ENCODE measurements at places on chromosomes 2 and 18.

GRCh38 chr18:37654034-37654433, 88.4 kb upstream of the CELF4 start:
- no peak for DNase-seq

DNA sequence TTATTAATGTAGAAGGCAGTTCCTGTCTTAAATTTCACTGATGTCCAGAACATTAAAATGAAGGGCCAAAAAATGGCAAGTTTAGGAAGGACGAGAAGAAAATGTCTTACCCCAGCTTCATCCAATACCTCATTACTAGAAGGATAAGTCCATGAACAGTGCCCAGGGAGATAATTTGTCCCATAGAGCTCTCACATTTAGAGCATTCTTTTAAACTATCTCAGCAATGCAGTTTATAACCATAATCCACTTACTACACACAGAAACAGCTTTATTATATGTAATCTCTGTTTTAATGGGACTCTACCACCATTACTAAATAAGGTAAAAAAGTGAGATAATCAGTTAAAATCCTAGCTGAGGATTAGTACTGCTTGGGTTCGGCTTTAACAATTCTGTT, 142.5 kb downstream of the PARD3B start:
- DNase-seq = no peak

DNA sequence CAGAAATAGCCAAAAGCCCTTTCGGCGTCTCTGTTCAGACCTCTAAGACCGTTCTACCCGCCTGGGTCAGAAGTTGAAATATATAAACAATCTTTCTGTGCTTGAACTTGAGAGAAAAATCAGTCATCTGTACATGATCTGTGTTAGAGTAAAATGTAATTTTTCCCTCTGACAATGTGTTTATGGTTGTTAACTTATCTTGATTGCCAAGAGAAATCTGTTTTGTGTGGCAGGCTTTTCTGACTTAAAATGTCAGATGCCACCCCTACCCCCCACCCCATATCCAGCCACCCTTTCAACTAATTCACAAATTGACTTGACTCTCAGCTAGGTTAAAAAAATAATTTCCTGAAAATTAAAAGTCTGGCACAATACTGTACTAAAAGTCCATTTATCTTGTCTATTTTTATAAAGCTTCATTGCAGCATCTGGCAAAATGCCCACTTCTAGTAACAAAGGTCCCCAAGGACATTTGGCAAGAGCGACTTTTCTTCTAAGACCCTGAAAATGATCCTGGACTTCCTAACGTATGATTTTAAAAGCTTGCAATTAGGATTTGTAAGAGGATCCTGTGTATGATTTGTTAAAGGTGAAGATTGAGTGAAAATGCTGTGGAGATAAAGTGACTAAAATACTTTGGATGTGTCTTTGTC, 304.2 kb downstream of the EPHA4 start:
- DNase-seq = no peak

GRCh38 chr2:240319221-240319854, 116.1 kb upstream of the GPC1 start:
- DNase-seq = no peak

DNA sequence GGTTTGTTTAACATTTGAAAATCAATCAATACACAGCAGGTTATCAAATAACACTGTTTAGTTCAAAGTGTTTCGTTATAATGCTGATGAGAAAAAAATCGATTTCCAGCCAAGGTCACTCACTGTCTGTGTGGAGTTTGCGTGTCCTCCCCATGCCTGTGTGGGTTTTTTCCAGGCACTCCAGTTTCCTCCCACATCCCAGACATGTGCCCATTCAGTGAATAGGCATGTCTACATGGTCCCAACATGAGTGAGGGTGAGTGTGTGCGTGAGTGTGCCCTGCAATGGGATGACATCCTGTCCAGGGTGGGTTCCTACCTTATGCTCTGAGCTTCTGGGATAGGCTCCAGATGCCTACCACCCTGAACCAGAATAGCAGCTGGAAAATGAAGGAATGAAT, 8.7 kb upstream of the GKN2 start:
- no peak for DNase-seq

DNA sequence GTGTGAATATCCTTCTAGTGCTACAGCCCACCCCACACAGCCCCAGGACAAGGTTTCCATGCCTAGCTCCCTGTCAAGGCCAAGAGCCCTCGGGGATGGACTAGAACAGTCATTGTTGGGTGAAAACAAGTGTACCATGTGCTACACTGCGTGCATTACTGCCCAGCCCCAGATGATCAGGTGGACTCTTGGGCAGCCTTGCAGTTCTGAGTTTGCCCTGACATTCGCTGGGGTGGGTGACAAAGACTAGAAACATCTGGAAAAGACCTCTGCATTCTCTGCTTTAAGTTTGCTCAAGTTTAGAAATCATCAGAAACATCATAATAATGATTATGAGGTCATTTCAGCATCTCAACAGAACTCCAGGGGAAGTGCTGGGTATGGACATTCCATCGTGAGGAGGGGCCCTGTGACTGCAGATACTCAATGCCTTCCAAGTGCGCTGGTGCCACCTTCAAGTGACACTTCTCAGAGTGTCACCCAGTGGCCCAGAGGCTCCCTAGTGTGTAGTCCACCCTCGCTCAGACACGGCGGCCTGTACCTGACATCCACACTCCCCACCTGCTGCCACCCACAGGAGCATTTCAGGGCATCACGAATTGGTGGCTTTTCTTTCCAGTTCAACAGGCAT, 5.3 kb upstream of the PXDN start:
- DNase-seq = no peak

DNA sequence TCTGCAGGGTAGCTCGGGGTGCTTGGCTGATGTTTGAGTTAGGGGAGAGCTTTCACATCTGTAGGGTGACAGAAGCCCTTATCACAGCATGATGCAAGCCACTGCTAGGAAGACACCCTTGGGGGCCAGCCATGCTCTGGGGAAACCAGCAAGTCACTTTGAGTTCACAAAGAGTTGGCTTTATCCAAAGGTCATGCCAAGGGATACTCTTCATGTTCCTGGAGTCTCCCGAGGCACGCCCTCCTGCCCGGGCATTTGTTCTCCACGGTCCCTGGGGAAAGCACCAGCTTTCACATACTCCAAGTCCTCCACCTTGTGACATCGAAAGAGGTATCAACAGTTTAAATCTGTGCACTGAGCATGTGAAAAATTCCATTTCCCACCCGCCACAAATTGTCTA, 227.7 kb downstream of the VAPA start:
- no peak for DNase-seq

- no peak for DNase-seq
Measured at GRCh38 chr2:211957799-211958198, 580.8 kb downstream of the ERBB4 start.

GRCh38 chr2:62570861-62571698, 65.1 kb upstream of the TMEM17 start:
- DNase-seq = no peak

DNA sequence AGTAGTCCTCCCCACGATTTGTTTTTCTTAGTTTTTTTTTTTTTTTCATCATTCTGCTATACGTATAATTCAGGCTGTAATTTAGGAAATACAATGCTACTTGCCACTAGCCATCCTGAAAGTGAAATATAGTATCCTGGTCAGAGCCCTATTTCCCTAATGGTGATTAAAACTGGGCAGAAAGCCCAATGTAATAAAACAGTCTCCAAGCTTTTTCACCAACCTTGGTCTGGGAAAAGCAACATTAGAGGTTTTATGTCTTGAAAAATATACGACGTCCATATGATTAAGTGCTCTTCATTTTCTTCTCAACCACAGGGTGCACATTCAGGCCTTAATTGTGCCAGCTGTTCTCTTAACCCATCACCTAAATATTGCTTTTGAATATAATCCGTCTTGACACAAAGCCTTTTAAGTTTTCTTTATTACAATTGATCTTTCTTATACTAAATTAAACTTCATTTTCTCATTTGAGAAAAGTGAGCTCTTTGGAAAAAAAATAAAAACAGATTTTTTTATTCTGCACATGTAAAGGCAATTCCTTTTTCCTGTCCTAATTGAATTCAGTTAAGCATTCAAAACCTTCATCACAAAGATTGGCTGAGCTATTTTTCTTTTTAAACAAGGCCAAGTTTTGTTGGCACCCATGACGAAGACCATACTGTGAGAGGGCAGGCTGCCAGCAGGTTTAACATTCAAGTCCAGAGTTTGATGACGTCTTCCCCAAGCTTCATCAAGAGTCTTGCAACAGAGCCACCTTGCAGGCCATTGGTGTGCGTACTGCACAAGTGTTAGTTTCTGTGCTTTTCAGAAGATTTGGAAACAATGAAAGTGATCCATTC, 52.7 kb downstream of the MAP2 start:
- DNase-seq = no peak

DNA sequence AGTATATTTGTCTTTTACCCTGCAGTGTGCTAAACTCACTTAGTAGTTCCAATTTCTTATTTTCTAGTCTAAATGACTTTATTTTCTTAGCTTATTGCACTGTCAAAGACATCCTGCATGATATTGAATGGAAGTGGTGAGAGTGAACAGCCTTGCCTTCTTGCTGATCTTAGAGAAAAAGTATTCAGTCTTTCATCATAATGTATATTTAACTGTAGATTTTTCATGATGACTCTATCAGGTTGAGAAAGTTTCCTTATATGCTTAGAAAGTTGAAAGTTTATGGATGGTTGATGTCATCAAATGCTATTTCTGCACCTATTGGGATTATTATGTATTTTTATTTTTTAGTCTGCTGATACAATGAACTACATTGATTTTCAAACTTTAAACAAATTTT, 21.3 kb upstream of the COL3A1 start:
- no peak for DNase-seq

Data from GDM1 (cell line).